Fibroblast of mammary gland (primary cell): ENCODE measurements at places on chromosomes 3 and 15.

GRCh38 chr15:33913459-33913858 lies 54.8 kb upstream of the CHRM5 start:
- DNase-seq, result peak; percentile 63

DNA sequence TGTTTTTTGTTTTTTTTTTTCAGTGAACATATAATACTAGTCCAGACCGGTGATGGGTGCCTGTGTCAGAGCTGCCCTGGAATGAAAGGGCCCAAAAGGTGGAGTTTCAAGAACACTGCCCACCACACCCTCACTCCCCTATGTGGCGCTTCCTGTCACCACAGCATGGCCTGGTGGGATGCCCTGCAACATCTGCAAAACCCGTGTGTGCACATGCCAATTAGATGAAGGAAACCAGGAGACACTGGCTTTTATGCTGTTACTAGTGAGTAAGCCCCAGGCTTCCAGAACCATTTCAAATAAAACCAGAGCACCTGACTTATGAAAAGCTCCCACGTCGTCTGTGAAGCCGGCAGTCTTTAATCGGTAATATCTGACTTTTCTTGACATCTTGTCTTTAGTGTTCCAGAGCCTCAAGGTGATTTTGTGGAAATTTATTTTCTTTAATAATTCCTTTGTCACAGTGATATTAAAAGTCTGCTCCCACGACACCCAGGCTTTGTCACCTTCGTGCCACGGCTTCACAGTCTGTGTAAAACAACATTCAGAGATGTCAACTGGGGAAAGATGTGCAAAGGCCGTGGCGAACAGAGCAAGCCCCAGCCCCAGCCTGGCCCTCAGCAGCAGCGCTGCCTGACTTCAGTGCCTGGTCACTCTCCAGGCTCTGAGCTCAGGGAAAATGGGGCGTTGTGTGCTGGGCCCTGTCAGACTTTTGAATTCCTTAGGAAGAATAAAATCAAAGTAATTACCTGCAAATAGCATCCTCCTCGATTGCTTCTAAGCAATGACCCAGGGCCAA lies 6.4 kb downstream of the CFAP92 start:
- DNase-seq, result no peak

DNA sequence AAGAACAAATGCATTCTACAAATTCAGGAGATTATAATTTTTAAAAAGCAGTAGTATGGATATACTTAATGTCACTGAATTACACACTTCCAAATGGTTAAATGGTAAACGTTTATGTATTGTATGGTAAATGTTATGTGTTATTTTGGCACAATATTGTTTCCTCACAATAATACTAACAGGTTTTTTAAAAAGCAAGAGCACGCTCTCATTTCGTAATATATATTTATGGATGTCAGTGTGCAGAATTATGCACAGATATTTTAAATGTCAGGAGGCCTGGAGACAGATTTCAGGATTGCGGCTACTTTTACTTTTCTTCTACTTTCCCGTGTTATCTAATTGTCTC lies 533 bp downstream of the ZNF445 start:
- no peak for DNase-seq

GRCh38 chr15:88220443-88221335 lies 35.9 kb downstream of the NTRK3 start:
- DNase-seq, result no peak

- DNase-seq, result peak; percentile 56
These were observed 31.0 kb upstream of the PTPRG start for GRCh38 chr3:61530355-61530754.

- DNase-seq, result no peak
These were observed 47.3 kb downstream of the VGLL4 start for GRCh38 chr3:11596387-11596786.

DNA sequence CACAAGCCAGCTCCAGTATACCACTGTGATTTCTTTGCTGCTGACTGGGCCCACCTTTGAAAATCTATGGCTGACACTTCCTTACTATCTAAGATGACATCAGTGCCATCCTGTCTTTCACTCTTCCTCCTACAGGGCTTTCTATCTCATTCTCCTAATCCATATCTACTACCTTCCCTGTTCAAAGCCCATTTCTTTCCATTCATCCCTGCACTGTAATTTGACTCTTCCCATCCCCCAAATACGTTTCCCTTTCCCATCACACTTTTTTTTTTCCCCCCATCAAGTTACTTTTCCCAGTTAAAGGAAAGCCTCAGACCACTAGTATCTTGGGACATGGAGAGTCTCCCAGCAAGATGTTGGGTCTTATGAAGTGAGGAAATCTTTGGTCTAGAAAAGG lies 136.7 kb downstream of the AKAP13 start:
- no peak for DNase-seq

GRCh38 chr3:113275583-113275928 lies 64.2 kb downstream of the BOC start:
- no peak for DNase-seq

GRCh38 chr3:125960066-125960424 lies 8.9 kb upstream of the ROPN1B start:
- no peak for DNase-seq

- no peak for DNase-seq
These were observed 23.1 kb downstream of the DCUN1D1 start for GRCh38 chr3:182957226-182957625.

DNA sequence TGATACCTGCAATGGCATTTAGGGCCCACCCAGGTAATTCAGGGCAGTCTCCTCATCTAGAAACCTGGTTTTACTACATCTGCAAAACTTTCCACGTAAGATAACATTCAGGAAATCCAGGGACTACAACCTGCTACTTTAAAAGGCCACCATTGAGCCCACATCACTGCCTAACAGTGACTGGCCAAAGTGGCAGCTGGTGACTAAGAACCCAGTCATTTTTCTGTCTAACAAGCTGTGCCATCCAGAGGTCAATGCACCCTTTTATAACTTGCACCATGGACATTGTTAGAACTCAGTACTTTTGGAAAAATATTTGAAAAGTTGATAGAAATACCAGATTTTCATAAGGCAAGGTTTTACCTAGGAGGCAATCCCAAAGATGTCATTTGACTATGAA lies 492.4 kb downstream of the OTOL1 start:
- DNase-seq, result no peak

DNA sequence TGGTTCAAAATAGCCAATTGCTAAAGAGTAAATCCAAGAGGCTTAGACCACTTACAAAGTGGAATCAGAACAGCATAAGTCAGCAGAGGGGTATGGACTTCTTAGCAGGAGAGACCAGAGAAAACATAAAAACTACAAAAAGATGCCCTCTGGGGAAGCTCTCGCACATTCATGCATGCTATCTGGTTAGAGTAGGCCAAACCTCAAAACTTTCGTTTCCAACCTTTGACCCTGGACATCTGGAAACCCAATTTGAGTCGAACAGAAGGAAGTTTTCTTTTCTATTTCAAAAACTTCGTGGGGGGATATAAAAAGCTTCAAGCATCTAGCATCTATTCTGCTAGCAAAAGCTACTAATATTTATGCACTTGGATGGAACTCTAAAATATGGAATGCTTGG lies 523.9 kb upstream of the AGTR1 start:
- DNase-seq, result peak; percentile 78

DNA sequence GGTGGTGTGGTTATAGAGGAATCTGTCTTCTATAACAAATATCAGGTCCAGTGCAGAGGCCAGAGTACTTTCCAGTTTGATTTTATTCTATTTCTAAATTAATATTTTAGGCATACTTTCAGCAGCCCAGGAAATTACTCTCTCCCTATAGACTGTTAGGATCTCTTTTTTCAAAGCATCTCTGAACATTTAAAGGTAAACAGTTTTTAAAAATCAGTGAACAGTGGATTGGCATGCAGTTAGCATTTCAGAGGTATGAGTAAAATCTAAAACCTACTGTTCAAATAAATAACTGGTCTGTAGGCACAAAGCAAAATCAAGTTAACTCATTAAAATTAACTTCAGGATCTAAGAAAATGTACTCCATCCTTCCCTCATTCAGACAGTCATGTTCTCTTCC lies 3.0 kb downstream of the ZBED2 start:
- no peak for DNase-seq

DNA sequence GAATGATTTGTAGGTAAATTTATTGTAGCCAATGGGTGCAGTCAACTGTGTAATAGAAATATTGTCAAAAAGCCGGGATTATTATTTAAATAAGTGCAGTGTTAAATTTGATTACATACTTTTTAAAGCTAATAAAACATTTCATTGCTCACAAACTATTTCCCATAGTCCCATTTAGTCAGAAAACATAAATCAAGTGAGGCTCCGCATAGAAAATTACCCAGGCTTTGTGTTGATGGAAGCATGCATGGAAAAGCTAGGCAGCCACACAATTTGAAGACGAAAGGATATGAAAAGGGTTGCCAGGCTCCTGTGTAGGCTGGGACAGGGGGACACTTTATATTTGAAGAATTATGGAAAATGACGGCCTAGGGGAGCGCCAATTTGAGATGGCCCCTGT lies 82.3 kb downstream of the LRTM1 start:
- no peak for DNase-seq

DNA sequence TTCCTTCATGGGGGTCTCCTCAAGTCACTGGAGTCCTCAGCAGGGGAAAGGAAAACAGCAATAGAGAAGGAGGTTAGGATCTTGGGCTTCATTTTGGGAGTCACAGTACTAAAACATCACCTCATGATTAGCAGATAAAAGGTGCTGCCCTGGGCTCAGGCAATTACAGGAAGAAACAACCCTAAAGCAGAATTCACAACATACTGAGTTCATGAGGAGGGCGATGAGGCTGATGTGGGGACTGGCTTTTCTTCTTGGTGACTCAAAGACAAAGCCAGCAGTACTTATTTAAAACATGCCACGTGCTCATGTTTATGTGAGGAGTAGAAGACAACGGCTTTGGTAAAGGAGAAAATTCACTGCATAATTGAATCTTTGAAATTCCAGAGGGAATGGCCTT lies 822.3 kb upstream of the CFAP20DC start:
- DNase-seq, result no peak

- peak; percentile 49 for DNase-seq
These were observed 341.7 kb downstream of the CLSTN2 start for GRCh38 chr3:140276703-140277102.

- DNase-seq, result peak; percentile 52
These were observed 613.0 kb downstream of the CADM2 start for GRCh38 chr3:85571835-85572234.

- DNase-seq, result no peak
These were observed 21.1 kb downstream of the MAGI1 start for GRCh38 chr3:66017591-66017990.
